CD4-positive, alpha-beta T cell (primary cell): ENCODE measurements at places on chromosomes 2 and 18. TPM values are rescaled to one million over a fixed set of nuclear protein-coding genes. Genes with fewer than 3 reads are reported as not detected.

- no peak for DNase-seq
- H3K4me1 ChIP-seq: peaks cover 6% of the 10 kb centered on the region
- H3K27ac ChIP-seq: no peak overlapping the region
- peaks cover 5% of the 10 kb centered on the region for H3K27me3 ChIP-seq
- H3K4me3 ChIP-seq: no peak overlapping the region
Measured at GRCh38 chr2:57758686-57759085, 287.9 kb upstream of the VRK2 start.

- no peaks in the 10 kb centered on the region for H3K4me1 ChIP-seq
- no peak overlapping the region for H3K4me3 ChIP-seq
- H3K36me3 ChIP-seq: no peaks in the 10 kb centered on the region
- DNase-seq: no peak
- H3K27me3 ChIP-seq: peaks cover 12% of the 10 kb centered on the region
- H3K27ac ChIP-seq: no peak overlapping the region
Measured at GRCh38 chr2:238854246-238854645, 6.4 kb downstream of the TWIST2 start.

DNA sequence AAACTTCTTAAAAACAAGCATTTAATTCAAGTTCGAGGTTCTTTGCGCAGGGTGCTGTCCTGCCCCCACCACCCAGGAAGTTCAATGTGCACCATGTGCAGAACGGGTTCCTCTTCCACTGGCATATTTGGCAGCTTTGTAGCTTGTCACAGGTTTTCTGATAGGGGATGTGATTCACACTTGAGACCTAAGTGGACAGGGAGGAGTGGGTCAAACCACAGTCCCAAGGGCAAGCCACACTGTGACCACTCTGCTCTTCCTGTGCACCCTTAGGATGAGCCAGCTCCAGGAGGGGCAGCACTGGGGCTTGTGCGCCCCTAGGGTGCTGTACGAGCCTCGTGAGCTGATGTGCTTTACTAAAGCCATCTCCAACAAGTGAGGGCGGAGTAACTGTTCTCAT lies 82.5 kb downstream of the TGFA start:
- H3K4me1 ChIP-seq: peaks cover 46% of the 10 kb centered on the region
- H3K4me3 ChIP-seq: no peak overlapping the region
- H3K27me3 ChIP-seq: no peaks in the 10 kb centered on the region
- DNase-seq: no peak
- H3K36me3 ChIP-seq: no peaks in the 10 kb centered on the region
- no peak overlapping the region for H3K27ac ChIP-seq

DNA sequence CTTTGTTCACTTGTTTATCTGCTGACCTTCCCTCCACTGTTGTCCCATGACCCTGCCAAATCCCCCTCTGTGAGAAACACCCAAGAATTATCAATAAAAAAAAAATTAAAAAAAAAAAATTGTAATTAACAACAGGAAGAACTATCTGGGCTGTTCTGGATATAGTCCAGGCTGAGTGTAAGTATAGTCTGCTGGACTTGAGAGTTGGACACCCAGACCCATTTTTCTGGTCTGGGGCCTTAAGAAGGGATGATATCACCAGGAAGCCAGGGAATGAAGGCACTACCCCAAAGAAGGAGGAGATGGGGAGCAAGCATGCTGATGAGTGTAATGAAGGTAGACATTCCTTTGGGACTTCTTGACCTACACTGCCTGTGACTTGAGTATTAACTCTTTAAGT lies 72.1 kb upstream of the ZFP36L2 start:
- no peaks in the 10 kb centered on the region for H3K27me3 ChIP-seq
- H3K4me3 ChIP-seq: no peak overlapping the region

DNA sequence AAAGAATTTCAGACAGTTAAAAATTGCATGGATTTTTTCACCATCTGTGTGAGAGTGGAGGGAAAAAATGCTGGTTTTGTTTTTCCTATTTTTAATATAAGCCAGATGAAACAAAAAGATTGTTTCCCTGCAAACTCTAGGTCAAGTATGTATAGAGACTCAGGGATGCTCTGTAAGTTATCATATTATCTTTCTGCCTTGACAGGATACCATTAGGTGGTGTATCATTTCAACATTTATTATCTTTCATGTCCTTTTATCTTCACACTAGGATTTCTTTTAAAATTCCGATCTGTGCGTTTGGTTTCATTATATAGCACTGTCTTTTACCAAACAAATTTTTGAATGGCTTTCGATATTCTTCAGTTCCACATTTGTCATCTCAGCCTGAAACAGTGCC lies 225.3 kb downstream of the EN1 start:
- no peak for DNase-seq
- no peaks in the 10 kb centered on the region for H3K27me3 ChIP-seq
- H3K36me3 ChIP-seq: no peaks in the 10 kb centered on the region

DNA sequence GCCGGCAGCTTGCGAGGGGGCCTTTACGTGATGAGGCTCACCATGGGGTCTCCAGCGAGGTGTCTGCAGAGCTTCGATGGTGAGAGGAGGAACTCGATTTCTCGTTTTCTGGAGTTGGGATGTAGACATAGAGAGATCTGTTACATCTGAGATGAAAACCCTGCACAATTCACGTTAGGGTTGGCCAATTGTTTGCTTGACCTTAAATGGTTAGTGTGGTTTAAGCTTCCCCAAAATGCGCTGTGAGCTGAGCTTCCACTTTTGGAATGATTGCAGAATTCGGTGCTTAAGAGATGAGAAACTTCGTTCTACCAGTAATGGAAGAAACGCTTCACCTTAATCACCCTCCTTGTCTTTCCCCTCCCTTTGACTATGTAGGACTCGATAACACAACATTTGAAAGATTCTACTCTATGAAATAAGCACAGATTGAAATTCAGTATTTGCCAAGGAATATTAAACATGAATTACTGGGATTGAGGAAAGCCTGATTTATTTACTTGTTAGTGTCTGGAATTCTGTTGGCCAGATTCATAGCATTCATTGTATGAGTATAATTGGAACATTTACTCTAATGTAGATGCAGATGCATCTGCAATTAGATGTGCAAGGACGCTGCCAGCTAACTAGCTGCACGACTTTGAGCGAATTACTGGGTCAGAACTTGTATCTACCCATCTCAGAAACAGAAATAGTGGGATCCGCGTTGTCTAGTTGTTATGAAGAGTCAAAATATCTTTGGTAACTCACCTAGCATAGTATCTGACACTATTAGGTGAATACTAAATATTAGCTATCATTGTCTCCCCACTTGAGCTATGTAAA lies 1.6 kb upstream of the KLF7 start:
- DNase-seq: no peak
- H3K36me3 ChIP-seq: no peaks in the 10 kb centered on the region
- peak overlapping the region; percentile 99 for H3K27ac ChIP-seq
- H3K4me3 ChIP-seq: peak overlapping the region; percentile 71
- H3K27me3 ChIP-seq: no peaks in the 10 kb centered on the region

The PCARE gene
- not detected for total RNA-seq

The IL37 gene
- total RNA-seq: not detected

The RFTN2 gene
- total RNA-seq: not detected
